ENCODE measurements at places on chromosomes 3 and 15.

GRCh38 chr3:37861620-37862041 lies at the start of gene CTDSPL:
Gene CTDSPL (plus strand): TSS chr3:37861880. CDS start chr3:37862200, 320 bp downstream.
- no peak for DNase-seq

- DNase-seq, result no peak
Measured at GRCh38 chr15:94130504-94130903, 100.9 kb upstream of the MCTP2 start.

DNA sequence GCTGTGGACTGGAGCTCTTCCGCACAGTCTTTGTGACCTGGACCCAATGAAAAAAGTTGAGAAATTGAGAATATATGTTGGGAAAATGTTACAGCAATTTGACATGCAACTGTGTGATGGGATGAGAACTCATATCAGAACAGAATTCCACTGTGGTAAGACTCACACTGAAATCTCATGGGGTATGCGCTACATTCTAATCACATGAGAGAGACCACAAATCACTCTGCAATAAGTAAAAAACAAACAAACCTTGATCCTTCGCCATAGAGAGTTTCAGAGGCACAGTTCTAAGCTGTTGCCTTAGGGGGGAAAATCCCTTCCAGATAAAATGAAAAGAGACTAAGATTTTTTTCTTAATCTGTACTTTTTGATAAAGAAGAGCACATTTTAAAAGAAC lies 37.3 kb downstream of the LMCD1 start:
- no peak for DNase-seq

DNA sequence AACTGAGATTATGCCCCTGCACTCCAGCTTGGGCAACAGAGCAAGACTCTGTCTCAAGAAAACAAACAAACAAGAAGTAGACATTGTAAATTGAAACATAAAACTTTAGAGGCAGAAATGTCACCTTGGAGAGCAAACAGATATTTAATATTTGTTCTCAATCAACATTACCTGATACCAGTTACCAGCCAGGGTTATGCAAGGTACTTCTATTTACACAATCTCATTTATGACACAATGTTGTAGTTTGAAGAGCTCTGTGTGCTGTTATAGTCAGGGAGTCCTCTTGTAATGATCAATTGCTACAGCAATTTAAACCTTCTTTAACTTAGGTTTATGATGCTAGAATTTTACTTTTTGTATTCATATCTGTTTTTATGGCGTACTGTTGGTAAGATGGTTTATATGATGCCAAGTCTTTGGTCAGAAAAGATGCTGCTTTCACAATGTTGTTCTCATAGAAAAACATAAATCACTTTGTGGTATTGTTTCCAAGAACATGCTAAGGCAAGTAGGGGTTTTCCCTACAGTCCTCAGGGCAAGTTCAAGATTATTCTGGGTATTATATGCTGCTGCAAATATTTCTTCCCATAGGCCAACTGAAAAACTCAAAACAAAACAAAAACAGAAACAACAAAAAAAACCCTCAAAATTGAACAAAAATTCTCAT lies 173.5 kb downstream of the TNIK start:
- no peak for DNase-seq

DNA sequence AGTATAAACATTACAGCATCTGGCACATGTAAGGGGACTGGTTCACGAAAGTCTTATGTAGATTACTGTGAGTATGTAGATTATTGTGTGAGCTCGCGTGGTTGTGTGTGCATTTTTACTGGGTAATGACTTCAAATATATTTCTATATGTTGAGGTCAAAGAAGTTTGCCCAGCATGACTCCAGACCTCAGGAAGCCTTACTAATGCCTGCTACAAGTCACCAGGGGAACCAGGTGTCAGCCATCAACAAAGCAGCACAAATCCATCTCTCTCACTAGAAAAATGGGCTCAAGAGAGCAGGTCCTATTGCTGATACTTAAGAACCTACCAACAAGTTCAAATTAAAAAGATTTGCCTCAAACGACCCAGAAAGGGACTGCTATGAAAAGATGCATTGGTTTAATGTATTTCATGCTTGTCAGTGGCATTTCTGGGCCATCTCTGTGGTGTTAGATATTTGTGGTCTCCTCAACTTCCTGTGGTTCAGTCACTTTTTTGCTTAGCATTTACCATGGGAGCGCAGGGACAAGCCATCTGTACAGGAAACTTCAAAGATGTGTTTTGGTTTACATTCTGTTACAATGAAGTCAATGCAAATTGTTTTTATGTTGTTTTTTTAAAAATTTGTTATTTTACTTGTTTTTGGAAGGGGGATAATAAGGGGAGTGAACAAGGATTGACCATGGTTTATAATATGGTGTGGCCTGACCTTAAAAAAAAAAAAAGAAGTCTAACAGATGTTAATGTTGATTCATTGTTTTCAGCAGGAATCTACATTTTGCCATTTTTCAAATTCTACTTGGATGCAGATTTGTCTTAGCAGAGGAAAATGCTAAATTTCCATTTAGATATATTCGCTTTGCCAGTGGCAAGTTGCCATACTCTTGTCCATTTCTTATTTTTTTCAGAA lies 172.1 kb upstream of the ADAMTS9 start:
- DNase-seq, result no peak

GRCh38 chr15:39495871-39496840 lies 84.7 kb upstream of the THBS1 start:
- no peak for DNase-seq

- DNase-seq, result no peak
Measured at GRCh38 chr3:22269831-22270230, 518.8 kb upstream of the ZNF385D start.

GRCh38 chr3:29382409-29382808 lies 101.5 kb downstream of the RBMS3 start:
- no peak for DNase-seq

DNA sequence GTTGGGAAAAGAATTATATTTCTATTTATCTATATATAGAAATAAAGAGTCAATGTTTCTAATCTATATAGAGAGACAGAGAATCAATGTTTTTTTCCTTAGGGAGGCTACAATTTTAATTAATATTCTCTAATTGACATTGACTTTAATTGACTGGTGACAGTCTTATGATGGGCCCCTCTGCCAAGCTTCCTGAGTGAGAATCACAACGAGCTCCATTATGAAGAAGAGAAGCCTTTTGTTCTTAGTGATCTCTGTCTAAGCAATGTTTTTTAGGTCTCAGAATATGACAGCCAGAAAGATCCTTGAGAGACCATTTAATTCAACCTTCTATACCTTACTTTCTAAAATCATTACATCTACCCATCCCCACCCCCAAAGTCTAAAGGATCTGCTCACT lies 70.9 kb downstream of the IGSF11 start:
- no peak for DNase-seq

GRCh38 chr15:84831613-84832012 lies 14.5 kb downstream of the ALPK3 start:
- no peak for DNase-seq

DNA sequence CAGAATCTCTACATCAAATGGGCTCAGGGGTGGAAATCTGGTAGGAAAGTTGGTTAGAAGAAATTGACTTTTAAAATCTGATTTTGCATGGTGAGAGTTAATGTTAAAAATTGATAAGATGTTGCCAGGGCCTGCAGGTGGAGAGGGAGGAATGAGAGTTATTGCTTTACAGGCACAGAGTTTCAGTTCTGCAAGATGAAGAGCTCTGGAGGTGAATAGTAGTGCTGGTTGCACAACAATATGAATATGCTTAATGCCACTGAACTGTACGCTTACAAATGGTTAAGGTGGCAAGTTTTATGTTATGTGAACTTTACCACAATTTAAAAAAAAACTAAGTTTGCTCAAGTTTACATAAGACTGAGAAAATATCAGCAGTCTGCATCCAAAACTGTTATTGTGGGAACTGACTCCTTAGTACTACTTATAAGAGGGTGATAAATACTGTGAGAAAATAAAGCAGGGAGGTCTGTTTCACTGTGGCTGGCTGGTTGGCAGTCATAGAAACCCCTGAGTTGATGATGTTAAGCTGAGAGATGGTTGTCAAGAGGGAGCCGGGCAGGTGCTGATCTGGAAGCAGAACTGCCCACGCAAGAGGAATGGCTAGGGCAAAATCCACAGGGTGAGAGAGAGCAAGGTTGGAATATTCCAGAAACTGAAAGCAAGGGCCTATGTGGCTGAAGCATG lies 144.9 kb downstream of the EDEM1 start:
- DNase-seq, result no peak

GRCh38 chr3:25002052-25002451 lies 426.0 kb upstream of the RARB start:
- no peak for DNase-seq

- no peak for DNase-seq
Measured at GRCh38 chr3:28624084-28624483, 275.5 kb upstream of the AZI2 start.

DNA sequence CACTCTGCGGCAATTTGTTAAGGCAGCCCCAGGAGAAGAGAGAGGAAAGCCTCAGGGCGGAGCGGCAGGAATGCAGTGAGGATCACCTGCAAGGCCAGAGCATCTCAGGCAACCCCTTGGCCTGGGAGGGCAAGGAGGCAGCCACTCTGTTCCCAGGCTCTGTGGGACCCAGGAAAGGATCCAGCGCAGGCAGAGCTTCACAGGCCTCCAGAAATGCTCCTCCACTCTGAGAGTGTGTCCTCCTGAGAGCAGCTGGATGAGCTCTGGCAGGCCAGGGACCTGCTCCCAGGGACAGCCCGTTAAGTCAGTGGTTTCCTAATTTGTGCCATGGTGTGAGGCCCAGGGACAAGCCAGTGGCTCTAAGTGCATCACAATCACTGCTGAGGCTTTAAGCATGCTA lies 35.2 kb downstream of the RAB6B start:
- no peak for DNase-seq

DNA sequence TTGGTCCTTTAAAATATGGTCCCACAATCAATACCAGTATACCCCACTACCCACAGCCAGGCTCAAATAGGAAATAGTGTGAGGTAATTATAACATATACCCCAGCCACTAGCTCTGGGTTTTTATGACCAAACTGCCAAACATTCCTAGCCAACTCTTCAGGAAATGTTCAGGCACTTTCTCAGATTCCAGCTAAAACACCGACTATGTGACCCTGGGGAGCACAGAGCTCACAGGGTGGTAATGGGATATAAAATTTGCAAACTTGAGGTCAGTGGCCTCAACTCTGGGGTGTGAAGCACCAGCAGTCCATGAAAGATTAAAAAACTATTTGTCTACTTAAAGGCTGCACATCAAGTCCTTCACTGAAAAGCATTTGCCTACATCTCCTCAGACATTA lies 12.9 kb downstream of the FBN1 start:
- DNase-seq, result no peak

DNA sequence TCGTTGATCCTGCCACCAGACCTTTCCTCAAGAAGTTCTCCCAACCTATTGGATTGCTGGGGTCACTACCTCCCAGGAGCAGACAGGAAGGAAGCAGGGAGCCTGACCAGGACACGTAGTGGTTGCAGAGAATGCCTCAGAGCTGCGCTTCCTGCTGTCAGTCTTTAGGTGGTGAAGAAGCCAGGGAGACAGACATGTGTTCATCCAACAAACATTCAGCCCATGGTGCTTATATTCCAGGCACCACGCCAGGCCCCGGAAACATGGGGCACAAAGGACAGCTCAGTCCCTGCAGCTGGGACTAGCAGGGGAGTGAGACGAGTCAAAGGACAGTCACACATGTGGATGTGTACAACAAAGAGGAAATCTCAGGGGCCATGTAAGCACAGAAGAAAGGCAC lies 26.0 kb upstream of the CORO2B start:
- DNase-seq, result no peak

GRCh38 chr3:133479895-133480669 lies 80.2 kb downstream of the BFSP2 start:
- DNase-seq, result no peak

- no peak for DNase-seq
Measured at GRCh38 chr3:194383276-194383940, 13.9 kb upstream of the LRRC15 start.

DNA sequence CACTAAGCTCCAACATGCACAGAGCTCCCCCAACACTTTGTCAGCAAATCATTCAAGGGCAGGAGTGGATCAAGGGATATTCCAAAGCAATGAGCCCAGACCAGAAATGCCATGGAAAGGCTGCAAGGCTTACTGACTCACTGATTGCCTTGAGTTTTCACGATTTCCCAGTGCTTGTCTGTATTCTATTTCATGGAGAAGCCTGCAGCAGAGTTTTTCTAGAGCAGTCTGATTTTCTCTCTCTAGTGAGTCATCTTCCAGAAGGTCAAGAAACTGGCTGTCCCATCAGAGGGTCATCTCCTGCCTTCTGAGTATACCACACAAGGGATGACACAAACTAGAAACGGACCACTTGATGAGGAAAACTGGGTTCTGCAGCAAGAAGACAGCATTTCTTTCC lies 16.5 kb downstream of the LMCD1 start:
- DNase-seq, result no peak

DNA sequence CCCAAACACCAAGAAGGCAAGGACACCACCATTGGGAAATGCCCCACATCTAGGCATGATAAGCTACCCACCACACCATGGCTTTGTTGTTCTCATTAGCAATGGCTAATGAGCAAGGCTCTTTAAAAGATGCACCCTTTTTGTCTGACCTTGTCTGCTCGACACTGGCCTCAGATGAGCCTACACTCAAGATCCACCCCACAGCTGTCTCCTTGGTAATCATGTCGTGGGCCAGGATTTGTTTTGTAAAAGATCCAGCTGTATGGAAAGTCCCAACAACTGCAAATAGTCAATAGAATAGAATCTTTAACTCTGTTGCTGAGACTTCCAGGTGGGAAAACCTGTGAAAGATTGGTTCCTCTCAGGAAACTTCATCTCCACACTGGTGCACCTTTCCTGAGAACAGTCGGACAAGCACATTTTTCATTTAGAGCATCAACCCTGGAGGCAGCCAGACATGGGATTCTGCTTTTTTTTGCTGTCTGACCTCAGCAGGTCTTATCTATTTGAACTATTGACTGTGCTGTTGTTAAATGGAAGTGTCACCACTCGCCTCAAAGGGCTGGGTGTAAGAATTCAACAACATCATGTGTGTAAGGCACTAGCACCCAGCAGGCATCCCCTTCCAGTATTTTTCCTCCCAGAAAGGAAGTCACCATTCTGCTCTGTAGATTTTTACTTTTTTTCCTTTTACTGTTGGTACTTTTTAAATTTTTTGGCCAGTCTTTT lies 35.5 kb downstream of the DUT start:
- DNase-seq, result no peak

- DNase-seq, result no peak
Measured at GRCh38 chr3:130702985-130703384, 43.6 kb downstream of the PIK3R4 start.

DNA sequence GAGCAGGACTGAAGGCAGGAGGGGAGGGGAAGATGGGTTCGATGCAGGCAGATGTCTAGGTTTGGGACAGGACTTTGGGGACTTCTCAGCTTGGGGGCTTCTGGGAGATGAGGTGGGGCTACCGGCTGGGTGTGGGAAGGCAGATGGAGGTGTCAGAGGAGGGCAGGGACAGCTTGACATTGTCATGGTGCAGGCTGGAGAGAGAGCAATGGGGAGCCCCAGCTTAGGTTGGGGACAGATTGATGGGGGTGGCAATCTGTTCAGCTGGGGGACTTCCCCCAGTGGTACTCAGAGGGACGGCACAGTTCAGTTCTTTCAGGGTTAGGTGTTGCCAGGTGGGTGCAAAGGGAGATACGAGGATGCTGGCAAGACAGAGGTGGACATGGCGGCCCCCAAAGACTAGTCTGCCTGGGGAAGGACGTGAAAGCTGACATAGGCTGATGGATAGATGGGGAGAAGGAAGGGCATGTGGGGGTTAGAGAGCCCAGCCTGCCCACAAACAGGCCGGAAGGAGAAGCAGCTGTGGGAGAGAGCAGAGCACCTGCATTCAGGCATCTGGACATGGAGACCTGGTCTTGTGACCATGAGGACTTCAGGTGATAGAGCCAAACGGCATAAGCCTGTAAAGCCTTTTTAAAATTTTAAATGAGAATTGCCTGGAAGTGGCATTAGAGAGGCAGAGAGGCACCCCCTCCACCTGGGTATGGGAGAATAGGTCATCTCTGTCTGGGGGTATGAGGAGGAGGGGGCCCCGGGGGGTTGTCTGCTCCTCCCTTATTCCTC lies 21.1 kb downstream of the ACAA1 start:
- no peak for DNase-seq
